ENCODE measurements at places on chromosomes 6 and 20.
A peak's percentile ranks its signal among the peaks of the same experiment; 100 is the strongest.

GRCh38 chr20:34396408-34396807 lies 33.3 kb downstream of the ITCH start:
- no peak for DNase-seq

- no peak for DNase-seq
Observed at GRCh38 chr6:30747902-30748769, 3.8 kb upstream of the IER3 start.

- DNase-seq = no peak
Observed at GRCh38 chr20:50915424-50915823, 15.8 kb downstream of the ADNP start.

GRCh38 chr6:113649880-113650609 lies 207.1 kb upstream of the MARCKS start:
- DNase-seq = no peak

DNA sequence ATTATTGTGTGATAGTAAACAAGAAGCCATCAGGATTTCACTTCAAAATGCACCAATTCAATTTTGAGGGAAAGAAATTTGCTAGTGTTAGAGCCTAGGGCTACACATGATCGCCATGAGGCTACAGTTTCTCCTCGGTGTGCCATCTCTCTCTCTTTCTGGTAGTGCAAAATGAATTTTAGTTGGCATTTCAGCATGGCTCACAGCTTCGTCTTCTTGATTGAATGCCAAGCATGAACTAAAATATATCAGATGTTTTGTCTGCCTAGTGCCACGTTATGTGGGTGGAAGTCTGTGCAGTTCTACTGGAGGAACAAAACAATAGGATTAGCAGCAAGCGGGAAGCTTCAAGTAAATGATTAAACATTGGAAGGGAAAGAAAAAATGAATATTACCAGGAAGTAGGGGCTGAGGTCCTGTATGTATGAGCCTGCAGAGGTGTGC lies 6.8 kb upstream of the MRAP2 start:
- DNase-seq = no peak

GRCh38 chr6:77466055-77466450 lies 2.8 kb upstream of the HTR1B start:
- DNase-seq = no peak

DNA sequence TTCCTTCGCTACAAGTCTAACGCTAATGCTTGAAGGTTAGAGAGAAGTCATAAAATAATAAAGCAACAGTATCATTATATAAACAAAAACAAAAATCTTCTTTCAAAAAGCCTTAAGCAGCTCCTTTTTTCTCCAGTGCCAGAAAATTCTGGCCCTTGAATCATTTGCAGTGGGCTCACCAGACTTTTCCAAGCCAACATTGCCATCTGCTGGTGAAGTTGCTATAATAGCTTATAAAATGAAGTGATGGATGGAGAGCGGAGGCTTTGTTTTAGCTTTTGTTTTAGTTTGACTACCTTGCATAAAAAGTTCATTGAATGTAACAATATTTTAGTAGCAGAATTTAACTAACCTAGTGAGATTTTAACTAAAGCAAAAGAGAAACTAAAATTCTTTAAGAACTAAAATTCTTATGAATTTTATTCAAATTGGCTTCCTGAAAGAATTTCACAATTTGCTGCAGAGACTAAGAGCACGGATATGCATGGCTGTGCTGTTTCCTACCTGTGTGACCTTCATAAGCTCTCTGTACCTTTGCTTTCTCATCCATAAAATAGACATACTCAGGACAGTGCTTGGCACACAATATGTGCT lies 44.8 kb upstream of the SLC2A12 start:
- DNase-seq = no peak

- no peak for DNase-seq
Observed at GRCh38 chr6:111444794-111445193, 38.2 kb downstream of the REV3L start.

DNA sequence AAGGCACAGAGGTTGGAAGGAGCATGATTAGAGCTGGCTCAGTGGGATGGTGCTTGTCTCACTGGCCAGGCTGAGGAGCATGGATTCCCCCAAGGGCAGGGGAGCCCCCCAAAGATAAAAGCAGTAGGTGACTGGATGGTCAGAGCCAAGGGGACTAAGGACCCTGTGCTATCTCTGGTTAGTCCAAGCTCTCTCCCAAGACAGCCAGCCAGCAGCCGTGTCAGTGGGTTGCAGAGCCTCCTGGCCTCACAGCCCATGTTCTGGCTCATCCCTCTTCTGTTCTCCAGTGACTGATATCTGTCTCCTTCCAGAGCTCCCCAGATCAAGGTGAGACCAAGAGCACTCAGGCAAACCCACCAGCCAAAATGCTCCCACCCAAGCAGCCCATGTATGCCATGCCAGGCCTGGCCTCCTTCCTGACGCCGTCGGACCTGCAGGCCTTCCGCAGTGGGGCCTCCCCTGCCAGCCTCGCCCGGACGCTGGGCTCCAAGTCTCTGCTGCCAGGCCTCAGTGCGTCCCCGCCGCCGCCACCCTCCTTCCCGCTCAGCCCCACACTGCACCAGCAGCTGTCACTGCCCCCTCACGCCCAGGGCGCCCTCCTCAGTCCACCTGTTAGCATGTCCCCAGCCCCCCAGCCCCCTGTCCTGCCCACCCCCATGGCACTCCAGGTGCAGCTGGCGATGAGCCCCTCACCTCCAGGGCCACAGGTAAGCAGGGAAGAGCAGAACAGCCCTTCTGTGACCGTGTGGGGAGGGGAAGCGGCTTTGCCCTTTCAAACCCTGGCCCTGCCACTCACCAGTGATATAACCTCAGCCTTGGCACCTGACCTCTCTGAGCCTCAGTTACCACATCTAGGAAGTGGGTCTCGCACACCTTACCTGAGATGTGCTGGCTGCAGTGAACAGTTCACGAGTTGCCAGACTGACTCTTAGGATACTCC lies 121.3 kb downstream of the JPH2 start:
- no peak for DNase-seq

DNA sequence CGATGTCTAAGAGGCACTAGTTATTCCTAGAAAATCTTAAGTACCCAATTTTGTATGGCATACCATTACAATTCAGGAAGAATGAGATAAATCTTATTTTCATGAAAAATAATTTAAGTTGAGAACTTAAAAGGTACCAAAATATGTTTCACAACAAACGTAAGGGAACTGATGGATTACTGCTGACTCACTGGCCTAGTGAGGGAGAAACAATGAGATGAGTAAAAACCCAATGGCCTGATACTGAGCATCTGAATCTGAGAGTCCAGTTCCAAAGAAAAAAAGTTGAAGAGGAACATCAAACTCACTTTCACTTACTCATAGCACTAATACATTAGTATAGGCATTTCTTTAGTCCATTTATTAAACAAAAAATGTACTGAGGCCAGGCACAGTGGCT lies 56.0 kb downstream of the MDN1 start:
- no peak for DNase-seq

DNA sequence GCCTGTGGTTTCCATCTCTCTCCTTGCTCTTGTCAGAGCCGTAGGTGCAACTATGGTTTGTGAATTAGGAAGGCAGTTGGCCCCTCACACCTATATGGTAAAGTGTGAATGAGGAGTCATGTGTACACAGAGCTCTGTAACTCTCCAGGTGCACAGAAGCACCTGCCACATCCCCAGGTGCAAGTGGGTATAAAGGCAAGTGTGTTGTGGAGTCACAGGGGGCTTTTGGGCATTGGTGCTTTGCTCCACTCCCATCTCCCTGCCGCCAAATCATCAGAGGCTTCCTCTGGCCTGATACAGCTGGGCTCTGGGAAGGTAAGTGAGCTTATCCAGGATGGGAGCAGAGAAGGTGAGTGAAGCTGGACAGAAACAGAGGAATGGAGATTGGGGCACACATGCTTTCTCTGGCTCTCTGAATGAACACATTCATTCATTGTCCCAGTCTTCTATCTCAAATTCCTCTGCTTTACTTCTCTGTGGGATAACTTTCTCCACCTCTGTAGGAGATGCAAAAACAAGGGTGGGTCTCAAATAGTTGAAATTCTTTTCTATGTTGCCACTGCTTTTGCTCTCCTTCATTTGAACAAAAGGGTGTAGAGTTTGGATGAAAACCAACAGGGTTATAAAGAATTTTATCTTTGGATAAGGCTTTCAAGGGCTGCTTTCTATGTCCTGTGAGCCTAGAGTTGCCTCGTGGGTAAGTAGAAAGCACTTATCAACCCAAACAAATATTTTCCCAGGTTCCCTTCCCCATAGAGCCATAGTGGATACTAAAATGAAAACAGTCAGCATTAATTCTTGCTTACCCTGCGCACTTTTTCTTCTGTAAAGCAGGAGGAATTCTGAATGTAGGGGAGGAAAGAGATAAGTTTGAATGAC lies 45.0 kb upstream of the RIPOR2 start:
- DNase-seq = no peak

DNA sequence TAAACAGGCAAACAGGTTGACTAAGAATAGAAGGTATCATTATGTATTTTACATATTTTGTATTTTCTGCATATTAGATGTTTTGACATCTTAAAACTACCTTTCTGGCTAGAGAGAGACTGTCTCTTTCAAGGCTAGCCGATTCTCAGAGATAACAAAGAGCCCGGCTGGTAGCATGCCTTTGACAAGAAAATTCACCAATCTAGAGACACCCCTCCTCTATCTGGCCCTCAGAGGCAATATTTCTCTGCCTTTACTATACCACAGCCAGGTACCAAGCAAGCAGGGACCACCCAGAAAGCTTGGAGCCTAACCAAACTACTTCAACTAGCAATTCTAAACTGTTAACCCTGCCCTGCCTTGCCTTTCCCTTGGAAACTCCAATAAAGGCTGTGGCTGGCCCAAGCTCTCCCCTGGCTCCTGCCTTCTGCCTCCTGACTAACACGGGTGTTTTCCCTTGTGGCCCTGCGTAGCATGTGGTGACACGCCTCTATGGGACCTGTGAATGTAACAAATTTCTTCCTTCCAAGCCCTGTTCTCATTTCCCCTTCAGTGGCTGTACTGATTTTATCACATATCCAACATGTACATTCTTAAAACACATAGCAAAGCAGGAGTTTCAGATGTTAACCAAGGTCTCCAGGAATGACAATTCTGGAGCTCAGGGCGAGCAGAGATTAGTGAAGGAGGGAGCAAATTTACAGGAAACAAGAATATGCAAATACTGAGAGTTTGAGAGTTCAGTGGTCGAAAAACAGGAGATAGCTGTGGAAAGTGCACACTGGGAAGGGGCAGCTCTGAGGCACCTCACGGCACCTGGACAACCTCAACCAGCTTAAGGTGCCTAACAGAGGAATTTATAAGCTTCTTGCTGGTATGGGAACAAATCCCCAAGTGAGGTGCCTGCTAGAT lies 120.8 kb downstream of the BACH2 start:
- no peak for DNase-seq

DNA sequence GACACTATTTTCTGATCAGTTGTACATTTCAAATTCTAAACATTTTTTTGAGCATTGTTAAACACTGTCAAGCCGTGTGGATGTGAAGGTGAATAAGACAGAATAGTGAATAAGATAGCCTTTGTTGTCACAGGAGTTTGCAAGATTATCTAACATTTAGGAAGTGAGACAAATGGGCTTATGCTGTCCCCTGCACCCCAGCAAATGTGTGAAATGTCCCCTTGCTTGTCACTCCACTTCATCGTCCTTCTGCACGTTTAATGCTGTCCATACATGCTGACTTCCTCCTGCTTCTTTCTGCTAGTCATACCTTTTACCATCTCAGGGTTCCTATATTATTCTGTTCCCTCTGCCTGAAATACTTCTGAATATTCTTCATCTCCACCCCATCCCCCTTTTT lies 62.6 kb downstream of the CBFA2T2 start:
- DNase-seq = no peak

- no peak for DNase-seq
Observed at GRCh38 chr6:139149383-139149782, 14.5 kb downstream of the HECA start.

DNA sequence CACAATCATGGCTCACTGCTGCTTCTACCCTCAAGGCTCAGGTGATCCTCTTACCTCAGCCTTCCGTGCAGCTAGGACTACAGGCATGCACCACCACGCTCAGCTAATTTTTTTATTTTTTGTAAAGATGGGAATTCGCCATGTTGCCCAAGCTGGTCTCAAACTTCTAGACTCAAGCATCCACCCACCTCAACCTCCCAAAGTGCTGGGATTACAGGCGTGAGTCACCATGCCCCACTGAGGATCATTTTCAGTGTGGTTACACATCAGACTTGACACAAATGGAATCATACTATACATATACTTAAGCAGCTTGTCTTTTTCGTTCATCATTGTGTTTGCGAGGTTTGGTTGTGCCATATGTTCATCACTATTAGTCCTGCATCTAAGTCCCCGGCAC lies 26.6 kb downstream of the ZC3H12D start:
- no peak for DNase-seq

GRCh38 chr6:114735025-114735735 lies 392.4 kb upstream of the HS3ST5 start:
- no peak for DNase-seq

- DNase-seq = no peak
Observed at GRCh38 chr6:152673236-152673635, 24.5 kb upstream of the MYCT1 start.

DNA sequence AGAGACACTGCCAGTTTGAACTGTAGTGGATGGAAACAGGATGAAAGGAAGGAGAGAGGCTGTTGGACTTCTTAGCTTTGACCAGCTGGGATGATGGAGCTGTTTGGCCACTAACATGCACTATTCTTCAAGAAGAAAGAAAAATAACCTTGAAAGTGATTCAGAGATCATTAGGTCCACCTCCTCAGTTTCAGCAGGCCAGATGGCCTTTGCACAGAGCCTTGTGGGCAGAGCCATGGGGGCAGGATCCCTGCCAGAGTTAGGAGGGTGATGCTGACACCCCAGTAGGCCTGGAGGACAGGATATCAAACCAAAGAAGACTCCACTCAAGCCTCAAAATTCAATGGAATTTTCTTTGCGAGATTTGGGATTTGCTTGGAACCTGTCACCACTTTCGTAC lies 74.5 kb upstream of the TMEM181 start:
- no peak for DNase-seq

- DNase-seq = no peak
Observed at GRCh38 chr20:53598140-53599043, 4.8 kb upstream of the ZNF217 start.

DNA sequence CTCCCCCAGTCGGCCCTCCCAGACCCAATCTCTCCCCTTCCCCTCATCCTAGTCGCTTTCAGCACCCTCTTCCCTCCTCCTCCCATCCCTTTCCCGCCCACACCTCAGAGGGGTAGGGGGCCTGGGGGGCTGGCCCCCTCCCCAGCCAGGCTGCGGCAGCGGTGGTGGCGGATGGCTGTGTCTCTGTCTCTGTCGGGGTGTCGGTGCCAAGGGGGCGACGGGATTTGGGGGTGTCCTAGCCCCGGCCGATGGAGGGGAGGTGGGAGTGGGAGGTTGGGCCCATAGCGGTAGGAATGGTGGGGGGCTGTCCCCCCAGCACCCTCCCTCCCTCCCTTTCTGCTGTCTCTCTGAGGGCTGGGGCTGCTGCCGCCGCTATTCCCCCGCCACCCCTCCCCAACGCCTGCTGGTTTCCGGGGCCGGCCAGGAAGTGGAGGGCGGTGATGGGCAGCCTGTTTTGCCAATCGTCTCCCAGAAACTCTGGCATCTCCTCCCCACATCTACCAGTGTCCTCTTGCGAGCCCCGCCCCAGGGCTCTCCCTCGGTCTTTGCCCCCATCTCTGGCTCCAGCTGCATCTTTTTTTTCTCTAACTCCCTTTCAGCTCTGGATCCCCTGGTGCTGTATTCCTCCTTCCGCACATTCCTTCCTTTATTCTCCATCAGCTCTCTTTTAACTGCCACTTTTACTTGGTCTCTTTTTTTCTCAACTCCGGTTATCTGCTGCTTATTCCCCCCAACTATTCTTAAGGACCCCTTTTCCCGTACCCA lies at the start of gene AGPAT1:
Gene AGPAT1 (minus strand): TSS at position 374 of the 765 bp plus-strand sequence. CDS start 4,588 bp downstream, outside the sequence.
- DNase-seq = peak; percentile 32

GRCh38 chr6:121867095-121867494 lies 431.6 kb downstream of the GJA1 start:
- DNase-seq = no peak

GRCh38 chr6:169450097-169450496 lies 196.5 kb upstream of the THBS2 start:
- DNase-seq = no peak
